Cardiac muscle cell (in vitro differentiated cells and primary cell): ENCODE measurements at places on chromosomes 12 and 14. TPM values are rescaled to one million over a fixed set of nuclear protein-coding genes. Genes with fewer than 3 reads are reported as not detected.

Gene SERPINA9
- not detected in 2 replicates for total RNA-seq

Gene REC8
- total RNA-seq = 20.3 and 23.5 TPM in 2 replicates

Gene MGP
- 1.4 TPM in 1 of 2 replicates, not detected in the other for total RNA-seq

- no peak for DNase-seq
Observed at GRCh38 chr14:99907761-99908652, 114.8 kb downstream of the EML1 start.

- no peak for DNase-seq
Observed at GRCh38 chr12:116876151-116876869, 4.9 kb downstream of the HRK start.

- no peak for DNase-seq
Observed at GRCh38 chr12:68236421-68237059, 10.9 kb upstream of the IL26 start.

- DNase-seq = no peak
Observed at GRCh38 chr12:102781117-102781516, 135.9 kb downstream of the PAH start.

Gene PCED1B
- 0.80 and 2.1 TPM in 2 replicates for total RNA-seq

GRCh38 chr12:66531766-66532165, 147.1 kb downstream of the GRIP1 start:
- no peak for DNase-seq

DNA sequence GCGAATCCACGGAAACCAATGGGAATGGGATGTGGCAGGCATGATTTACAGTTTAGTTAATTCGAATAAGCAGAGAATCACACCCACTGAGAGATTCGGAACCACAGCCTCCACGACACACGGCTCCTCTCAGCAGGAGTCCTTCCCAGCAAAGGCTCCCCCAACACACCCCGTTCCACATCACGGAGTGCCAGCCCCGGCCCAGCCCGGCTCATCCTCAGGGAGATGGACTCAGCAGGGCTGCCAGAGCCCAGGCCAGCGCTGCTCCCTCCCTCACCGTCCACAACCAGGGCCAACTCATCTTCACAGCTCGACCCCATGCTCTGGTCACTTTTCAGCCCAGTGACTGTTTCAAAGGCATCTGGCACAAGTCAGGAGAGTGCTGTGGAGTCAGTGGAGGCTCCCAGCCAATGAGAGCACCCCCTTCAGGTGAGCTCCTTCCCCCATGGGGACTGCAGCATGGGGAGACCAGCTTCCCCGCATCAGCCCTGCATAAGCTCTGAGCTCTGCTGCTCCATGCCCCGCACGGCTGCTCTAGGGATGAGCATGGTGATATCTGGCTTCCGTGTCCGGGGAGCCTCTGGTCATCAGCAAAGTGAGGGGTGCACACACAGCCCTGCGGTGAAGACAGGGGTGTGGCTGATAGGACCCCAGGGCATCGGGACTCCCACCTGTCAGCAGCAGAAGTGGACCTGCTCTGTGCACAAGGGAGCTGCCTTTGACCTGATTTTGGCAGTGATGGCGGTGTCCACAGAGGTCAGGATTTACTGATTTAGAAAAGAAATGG, 238.8 kb upstream of the SFSWAP start:
- DNase-seq = no peak

- DNase-seq = no peak
Observed at GRCh38 chr12:120067084-120067869, 49.3 kb downstream of the RAB35 start.

- no peak for DNase-seq
Observed at GRCh38 chr12:12979731-12980259, 20.3 kb downstream of the HEBP1 start.

Gene GPR68
- 0.35 and 0.42 TPM in 2 replicates for total RNA-seq
